ENCODE measurements at places on chromosomes 4 and X.

- no peak for DNase-seq
These were observed 60.2 kb upstream of the HS3ST1 start for GRCh38 chr4:11488657-11489452.

DNA sequence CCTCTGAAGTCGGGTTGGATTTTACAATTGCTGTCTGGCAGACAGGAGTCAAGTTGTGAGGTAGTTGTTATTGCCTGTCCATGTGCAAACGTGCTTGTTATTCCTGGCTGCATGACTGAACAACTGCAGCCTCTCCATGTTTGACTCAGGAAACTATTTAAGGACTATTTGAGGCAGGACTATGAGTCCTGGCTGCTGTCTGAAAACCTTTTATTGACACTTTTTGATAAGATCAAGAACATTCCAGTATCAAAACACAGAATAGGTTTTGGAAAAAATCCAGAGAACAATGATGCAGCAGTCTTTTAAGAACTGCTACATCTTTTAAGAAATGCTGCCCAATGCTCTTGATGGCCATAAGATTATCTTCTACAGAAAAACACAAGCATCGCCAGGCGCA is 10.0 kb upstream of the SPRY1 start:
- DNase-seq, result peak; percentile 18

GRCh38 chrX:31420711-31421151 is 348.9 kb upstream of the FTHL17 start:
- DNase-seq, result no peak

DNA sequence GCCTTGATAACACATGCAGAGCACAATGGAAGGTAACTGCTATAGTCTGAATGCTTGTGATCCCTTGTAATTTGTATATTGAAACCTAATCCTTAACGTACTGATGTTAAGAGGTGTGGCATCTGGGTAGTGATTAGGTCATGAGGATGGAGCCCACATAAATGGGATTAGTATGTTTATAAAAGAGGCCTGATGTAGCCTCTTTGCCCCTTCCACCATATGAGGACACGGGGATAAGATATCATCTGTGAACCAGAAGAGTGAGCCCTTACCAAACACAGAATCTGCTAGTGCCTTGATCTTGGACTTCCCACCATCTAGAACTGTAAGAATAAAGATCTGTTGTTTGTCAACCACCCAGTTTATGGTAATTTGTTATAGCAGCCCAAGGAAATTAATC is 1074.2 kb upstream of the INTU start:
- DNase-seq, result no peak

- DNase-seq, result no peak
These were observed 28.6 kb downstream of the MAGEB1 start for GRCh38 chrX:30275498-30275897.

DNA sequence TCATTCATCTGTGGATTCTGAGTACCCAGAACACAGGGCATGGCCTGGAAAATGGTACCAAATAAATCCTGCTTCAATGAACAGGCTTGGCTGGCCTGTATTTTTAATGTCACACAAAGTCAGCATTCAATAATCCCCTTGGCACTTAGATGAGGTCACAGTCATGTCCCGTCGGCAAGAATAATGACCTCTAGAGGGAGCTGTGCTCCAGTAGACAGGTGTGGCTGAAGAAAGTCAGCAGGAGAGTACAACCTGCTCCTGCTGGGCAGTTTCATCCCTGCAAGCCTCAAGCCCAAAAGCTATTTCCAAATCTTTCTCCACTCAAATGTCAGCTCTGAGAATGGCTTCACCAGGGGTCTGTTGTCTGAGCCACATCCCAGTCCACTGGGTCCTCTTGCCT is 404.0 kb upstream of the F9 start:
- peak; percentile 26 for DNase-seq

DNA sequence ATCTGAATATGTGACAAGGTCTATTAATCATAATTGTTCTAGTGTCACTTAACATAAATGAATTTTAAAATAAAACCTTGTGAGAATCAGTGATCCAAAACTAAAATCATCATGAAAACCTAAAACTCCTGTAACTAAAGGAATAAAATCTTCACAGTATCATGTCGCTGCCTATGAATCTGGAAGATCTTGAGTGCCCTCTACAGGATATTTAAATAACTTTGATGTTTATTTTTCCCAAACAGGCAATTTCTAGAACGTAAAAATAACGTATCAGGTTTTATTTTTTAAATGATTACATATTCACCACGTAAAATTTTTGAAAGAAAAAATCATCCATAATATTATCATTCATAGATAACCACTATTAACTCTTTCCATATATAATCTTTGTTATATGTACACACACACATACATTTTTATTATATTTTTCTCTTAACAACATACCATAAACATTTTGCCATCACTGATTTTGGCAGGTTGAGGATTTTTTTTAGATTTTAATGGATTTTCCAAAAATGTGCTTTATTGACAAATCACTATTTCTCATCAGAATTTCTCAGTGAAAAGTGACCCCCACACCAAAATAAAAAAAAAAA is 79.6 kb downstream of the COMMD8 start:
- peak; percentile 54 for DNase-seq

- no peak for DNase-seq
These were observed 61.1 kb upstream of the RAB33B start for GRCh38 chr4:139392797-139393196.

DNA sequence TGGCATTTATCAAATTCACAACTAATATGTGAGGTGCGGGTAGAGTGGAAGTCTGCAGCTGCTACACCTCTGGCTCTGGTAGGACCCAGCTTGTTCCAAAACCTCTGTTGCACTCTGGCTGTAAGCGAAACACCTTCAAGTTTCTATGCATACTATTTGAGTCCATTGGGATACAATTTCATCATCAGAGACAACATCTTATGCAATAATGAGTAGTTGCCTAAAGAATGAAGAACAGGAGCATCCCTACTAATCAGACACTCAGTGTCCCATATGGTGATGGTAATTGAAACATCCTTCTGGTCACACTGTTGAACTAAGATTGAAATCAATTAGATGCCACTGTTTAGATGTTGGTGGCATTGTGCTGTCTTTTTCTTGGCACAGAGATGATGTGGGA is 178.4 kb downstream of the MGST2 start:
- no peak for DNase-seq

DNA sequence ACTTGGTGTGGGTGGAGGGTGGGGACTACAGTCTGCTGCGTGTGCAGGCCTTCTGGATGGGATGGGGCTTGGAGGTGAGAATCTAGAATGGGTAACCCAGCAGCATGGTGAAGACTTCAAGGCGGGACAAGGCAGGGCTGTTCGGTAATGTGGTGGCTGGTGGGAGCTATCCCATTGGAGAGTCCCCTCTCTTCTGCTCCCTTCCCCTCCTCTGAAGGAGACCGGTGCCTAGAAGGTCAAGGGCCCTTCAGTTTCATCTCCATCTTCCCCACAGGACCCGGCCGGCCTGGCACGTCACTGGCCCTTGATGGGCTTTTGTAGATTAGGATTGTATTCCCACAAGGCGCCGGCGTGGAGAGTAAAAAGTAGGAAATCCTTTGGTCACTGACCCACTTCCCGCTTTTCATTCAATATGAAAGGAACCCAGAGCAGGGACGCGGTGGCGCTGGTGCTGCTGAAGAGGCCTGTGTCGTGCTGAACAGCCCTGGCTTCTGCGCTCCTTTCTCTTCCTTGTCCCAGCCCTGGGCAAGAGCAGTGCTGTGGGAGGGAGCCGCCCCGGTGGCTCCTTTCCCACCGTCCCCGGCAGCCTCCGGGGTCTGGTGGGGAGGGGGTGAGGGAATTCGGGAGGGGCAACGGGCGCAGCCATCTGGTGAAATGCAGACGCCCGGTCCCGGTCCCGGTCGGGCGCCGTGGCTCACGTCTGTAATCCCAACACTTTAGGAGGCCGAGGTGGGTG is 7.3 kb upstream of the HMGB3 start:
- no peak for DNase-seq

- DNase-seq, result no peak
These were observed 121.5 kb upstream of the ENPEP start for GRCh38 chr4:110354460-110354859.

Measured in common myeloid progenitor, CD34-positive (primary cell).